ENCODE measurements at places on chromosomes 2 and 18. TPM values are rescaled to one million over a fixed set of nuclear protein-coding genes. Genes with fewer than 3 reads are reported as not detected.

The RTN4 gene
- 509 TPM for total RNA-seq

The FAM237A gene
- not detected for total RNA-seq

The CXCR1 gene
- total RNA-seq: not detected

The TUBA3E gene
- total RNA-seq: not detected

The ACKR3 gene
- total RNA-seq: 88.3 TPM

The EPHA4 gene
- 30.1 TPM for total RNA-seq

- peak; percentile 42 for DNase-seq
Measured at GRCh38 chr2:109419960-109420370, 193.8 kb downstream of the SEPTIN10 start.

- DNase-seq: peak; percentile 32
Measured at GRCh38 chr2:20525041-20526035, 78.5 kb downstream of the RHOB start.

- DNase-seq: no peak
Measured at GRCh38 chr2:199602271-199602895, 144.6 kb upstream of the SATB2 start.

DNA sequence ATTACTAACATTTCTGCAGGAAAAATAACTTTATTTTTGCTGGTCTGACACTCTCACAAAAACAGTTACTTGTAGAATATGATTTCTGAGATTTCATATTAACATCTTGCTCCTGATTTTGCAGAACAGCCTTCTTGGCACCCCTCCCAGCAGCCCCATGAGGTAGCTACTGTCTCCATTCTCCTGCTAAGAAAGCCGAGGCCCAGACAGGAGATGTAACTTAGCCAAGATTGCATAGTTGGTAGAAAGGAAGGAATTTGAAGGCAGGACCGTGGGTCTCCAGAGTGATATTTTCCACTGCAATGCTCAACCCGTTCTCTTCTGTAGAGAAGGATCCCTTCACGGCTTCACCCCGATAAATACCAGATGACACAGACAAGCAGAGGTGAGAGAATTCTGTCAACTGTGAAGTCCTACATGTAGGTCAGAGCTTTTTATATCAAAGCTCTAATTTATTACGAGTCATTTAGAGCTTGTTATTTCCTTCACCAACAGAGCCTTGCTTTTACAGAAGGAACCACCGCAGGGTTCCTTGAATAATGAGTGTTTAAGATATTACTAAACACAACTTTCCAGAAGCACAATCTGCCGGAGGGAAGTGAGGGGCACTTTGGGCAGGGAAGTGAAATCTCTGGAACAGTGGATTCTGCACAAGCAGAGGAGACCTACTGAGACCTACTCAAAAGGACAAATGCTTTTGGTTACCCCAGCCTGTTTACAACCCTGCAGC lies 48.0 kb upstream of the MYCN start:
- no peak for DNase-seq

DNA sequence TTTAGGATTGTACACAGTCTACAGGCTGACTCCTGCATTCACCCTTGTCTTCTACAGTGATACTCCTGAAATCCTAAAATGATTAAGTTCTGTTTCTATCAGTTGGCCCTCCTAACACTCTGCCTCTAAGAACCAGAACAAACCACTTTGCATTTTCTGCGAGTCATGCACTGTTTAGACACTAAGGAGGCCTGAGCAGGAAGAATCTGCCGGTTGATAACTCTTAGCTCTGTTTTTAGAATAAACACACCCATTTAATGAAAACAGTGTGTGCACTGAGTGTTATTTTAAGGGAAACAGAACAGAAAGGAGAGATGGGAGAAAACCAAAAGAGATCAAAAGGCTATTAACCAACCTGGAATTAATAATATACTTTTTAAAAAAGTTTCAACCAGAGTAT lies 22.9 kb upstream of the SSB start:
- peak; percentile 26 for DNase-seq

- no peak for DNase-seq
Measured at GRCh38 chr2:183089192-183089851, 10.8 kb downstream of the DUSP19 start.

DNA sequence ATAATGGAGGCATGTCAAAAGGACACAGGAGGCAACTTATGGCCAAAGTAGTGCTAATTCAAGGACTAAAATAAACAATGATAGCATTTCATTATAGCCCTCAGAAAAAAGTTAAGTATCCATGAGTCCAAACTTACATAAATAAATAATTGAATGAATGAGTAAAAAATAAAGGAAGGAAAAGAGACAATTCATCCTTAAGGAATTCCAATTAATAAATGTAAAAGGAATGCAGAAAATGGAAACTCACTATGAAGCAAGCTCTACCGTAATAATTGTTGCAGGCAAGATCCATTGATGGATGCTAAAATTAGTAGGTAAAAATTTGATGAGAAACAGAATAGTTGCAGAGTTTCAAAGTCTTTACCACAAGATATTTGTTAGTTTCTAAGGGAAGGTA lies 88.2 kb upstream of the RAPGEF4 start:
- DNase-seq: peak; percentile 71

GRCh38 chr18:59612381-59612780 lies 84.8 kb downstream of the CCBE1 start:
- peak; percentile 91 for DNase-seq

DNA sequence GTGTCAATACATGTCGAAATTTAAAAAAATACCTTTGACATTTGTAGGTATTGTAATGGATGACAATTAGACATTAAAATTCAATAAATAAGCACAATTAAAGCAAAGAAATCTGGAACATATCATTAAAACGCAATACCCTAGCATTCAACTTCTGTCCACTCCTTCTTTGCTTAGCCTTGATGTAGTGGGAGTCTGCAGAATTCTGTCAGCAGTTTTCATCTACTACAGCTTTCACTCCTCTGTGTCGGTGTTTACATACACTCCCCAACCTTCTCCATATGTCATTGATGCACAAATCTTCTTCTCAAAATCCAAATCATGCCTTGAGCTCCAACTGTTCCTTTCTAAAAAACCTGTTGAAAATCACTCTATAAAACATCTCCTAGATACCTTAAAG lies 1380.6 kb downstream of the DSC3 start:
- DNase-seq: no peak

GRCh38 chr2:18209934-18210639 lies 331.6 kb downstream of the KCNS3 start:
- DNase-seq: peak; percentile 99

- no peak for DNase-seq
Measured at GRCh38 chr2:174666845-174667244, 69.2 kb upstream of the WIPF1 start.

DNA sequence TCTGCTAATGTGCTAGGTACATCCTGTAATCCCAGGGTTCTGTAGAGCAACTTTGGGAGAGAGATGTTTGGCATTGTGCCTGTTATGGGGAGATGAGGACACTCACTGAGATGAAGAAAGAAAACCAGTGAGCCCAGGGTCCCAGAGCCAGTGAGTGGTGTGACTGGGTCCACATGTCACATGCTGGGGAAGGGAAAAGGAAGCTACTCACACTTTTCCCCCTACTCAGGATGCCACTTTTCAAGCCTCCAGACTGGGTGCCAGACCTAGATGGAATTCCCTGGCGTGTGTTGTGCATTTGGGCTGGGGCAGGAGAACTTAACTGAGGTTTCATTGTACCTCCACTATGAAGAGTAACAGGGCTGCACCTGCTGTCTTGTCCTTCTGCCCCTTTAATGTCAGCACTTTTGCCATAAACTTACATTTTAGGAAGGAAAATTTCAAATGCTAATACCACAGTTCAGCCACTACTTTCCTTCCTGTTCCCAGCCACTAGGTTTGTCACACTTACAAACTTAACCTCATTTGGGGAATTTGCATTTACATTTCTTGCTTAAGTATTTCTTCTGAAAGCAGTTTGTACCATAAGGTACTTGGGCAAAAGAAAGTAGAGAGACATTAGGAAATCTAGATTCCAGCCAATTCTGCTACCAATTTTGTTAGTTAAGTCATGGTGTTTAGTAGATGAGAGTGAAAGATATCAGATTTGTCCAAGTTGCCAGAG lies 10.2 kb downstream of the INSIG2 start:
- DNase-seq: no peak

- peak; percentile 5 for DNase-seq
Measured at GRCh38 chr2:178005756-178006155, 66.8 kb downstream of the PDE11A start.

GRCh38 chr2:147451902-147452515 lies 392.8 kb upstream of the ACVR2A start:
- DNase-seq: no peak

- no peak for DNase-seq
Measured at GRCh38 chr2:237879058-237879430, 19.6 kb downstream of the RAMP1 start.
